ENCODE measurements at places on chromosomes 12 and 14.

- no peak for DNase-seq
These were observed 35.5 kb downstream of the RGS6 start for GRCh38 chr14:71967704-71968103.

- no peak for DNase-seq
These were observed 66.5 kb upstream of the ASPG start for GRCh38 chr14:104019029-104019428.

DNA sequence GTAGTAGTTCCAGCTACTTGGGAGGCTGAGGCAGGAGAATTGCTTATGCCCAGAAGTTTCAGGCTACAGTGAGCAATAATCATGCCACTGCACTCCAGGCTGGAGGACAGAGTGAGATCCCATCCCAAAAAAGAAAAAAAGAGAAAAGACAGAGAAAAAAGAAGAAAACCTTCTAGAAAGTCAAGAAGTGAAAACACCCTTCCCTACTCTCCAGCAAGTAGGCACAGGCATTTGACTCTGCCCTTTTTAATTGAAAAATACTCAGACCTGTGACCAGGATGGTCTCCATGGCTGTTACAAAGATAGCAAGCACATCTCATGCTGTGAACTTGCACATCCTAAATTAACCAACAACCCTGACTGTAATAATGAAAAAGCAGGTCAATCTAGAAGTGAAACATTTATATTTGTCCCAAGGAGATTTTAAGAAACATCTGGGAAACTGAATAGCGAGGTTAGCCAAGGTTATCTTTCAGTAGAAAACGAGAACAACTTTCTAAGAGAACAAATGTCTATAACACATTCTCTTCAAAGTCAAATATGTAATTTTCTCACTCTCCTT, 2.0 kb downstream of the TMTC1 start:
- no peak for DNase-seq

- no peak for DNase-seq
These were observed 133.4 kb downstream of the ACSS3 start for GRCh38 chr12:81211306-81211705.

DNA sequence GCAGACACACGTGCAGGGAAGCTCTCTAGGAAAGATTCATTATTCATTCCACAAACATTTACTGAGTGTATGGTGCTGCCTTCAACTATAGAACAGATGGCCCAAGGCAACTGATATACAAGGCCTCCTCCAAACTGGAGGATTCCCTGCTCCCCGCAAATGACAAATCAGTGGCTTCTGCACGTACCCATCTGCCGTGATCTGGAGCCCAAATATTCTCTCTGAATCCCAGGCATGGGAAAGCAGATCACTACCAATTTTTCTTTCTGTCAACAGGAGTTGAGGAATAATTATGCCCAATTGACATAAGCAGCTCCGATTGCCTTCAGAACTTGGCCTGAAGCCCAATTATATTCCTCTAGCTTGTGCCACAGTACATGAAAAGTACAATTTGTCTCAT, 174.2 kb upstream of the CCDC196 start:
- DNase-seq: no peak

DNA sequence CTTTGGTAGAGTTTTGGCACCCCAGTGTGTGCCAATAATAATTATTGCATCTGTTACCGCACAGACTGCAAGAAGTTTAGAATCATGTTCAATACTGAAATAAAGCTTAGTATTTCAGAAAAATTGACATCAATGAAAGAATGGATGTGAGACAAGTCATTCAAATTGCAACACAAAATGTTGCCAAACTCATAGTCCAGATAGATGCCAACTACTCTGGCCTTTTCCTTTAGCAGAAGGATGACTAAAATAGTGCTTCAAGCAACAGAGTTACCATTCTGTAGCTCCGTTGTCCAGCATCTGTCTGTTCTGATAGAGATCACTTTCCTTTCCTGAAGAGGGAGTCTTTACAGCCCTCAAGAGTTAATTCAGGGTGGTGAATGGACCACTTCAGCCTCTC, 77.5 kb downstream of the LIN7A start:
- no peak for DNase-seq

DNA sequence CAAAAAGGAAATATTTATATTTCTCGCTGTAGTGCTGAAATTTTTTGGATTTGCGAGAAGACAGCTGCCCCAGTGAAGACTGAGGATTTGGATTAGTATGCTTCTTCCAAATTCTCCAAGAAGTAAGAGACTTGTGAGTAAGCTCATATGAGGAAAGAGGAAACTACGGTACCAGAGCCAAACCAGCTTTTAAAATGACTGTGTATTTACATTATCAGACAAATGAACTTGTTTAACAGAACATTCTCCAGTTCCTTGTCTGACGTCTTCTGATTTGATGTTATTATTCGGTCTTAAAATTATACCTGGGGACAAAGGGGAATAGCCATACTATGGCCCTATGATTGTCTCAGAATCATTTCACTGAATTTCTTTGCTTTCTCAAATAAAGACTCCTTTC, 8.0 kb downstream of the CLEC12B start:
- DNase-seq: no peak

GRCh38 chr14:44937547-44937946, 24.2 kb downstream of the KLHL28 start:
- no peak for DNase-seq

- DNase-seq: no peak
These were observed 152.9 kb downstream of the ZFP36L1 start for GRCh38 chr14:68639758-68640574.

DNA sequence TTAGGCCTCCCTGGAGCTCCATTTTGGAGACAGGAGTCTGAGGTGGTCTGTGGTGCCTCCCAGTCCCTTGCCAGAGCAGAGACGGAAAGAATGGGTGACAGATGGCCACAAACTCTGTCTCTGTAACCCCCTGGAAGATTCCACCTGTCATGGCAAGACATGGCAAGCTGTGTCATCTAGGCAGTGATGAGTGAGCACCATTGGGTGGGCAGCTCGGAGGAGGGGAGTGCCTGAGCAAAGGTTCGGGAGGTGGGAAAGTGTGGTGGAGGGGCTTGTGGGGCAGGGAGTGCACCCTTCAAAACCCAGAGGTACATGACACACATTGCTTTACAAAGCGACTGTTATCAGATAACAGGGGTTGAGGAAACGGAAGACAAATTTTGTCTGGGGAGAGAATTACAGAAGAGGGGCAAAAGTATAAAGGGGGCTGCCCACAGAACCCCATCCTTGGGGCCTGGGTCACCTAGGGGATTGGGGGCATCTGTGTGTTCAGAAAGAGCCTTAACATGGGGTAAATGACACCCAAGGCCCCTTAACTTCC, 3.5 kb downstream of the RIN3 start:
- DNase-seq: no peak

DNA sequence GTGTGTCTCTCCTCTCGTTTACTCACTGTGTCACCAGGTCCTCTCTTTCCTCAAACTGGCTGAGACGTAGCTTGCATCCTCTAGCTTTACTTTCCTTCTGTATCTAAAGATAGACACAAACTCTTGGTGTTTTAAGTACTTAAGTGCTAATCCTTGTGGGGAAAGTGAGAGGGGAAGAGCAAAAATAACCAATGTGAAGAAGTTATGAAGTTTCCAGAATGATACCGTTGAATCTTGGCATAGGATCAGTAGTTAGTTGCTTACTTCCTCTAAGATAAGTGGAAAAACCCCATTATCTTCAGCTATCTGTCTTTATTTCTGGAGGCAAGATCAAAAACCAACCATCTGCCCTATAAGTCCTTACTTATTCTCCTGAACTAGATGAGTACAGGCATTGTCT, 10.6 kb downstream of the FAR2 start:
- DNase-seq: no peak

GRCh38 chr14:60087668-60088067, 4.1 kb upstream of the PCNX4 start:
- DNase-seq: no peak
